Activated CD4-positive, alpha-beta T cell treated with anti-CD3 and anti-CD28 coated beads, Interleukin-2, amount 50 U/mL, for 16 hours (primary cell): ENCODE measurements at places on chromosomes 7 and 10.
A peak's percentile ranks its signal among the peaks of the same experiment; 100 is the strongest.

DNA sequence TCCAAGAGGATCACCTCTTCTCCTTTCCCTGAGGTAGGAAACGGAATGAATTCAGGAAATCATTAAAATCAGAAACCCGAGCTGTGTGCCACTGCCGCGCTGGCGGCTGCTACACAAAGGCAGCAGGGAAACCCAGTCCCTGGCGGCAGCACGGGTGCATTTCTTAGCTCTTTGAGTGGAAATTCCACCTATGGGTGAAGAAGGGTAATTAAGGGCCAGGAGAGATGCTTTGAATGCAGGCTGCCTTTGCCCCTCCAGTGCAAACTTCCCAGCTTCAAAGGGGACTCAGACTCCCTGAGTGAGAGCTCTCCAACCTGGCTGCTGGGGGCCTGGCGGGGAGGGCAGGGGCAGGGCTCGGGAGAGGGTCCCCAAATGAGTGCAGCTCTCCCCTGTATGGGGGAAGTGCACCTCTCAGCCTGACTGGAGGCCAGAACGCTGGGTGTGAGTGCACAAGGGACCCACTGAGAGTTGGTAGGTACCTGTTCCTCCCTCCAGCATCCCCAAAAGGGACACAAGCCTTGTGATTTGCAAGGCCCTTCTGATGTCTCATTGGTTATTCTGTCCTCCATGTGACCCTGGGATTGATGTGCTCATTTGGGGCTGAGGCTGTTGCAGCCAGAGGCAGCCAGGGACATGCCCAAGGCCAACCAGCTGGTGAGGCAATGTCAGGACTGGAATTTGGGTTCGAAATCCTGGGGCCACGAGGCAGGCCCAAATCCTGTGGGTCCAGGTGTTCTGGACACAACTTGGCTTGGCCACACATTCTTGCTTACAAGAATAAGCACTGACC is 16.3 kb upstream of the ZMIZ1 start:
- no peak for DNase-seq

- no peak for DNase-seq
Measured at GRCh38 chr10:70834021-70834420, 18.3 kb downstream of the SGPL1 start.

- DNase-seq: no peak
Measured at GRCh38 chr10:129766611-129767550, 197.2 kb downstream of the EBF3 start.

GRCh38 chr7:77985974-77986339 is 187.4 kb downstream of the PHTF2 start:
- no peak for DNase-seq

- DNase-seq: peak; percentile 40
Measured at GRCh38 chr7:35555934-35556333, 139.0 kb downstream of the HERPUD2 start.

DNA sequence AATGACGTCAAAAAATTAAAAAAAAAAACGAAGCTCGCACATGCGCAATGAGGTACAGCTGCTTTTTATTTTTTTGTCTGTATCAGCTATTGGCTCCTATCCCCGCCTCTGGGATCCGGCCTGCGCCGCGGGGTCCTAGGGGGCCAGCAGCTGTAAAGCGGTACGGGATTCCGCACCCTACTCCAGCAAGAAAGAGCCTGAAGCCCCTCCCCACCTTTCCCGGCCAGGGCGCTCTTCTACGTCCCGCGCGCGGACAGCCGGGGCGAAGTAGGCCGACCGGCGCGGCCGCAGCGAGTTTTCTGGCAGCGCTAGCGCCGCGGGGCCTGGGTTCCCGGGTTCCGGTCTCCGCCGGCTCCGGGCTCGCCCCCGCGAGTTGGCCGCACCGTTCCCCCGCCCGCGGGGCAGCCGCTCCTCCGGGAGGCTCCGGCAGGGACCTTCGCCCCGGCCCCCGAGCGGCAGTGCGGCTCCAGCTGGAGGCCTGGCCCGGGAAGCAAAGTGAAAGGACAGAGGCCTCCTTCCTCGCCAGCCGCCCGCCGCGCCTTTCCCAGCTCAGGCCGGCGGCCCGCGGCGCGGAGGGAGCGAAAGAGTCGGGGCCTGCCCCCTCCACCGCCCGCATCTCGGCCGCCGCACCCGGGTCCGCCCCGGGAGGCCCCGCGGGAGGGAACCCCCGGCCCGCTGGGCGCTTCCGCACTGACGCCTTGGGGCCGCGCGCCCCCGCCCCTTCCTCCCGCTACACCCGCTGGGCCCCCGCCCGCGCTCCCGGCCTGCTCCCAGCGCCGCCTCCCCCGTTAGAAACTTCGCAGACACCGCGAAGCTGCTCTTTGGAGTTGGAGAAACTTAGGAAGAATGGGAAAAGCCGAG is 4.7 kb upstream of the SPAG6 start:
- peak; percentile 64 for DNase-seq

- DNase-seq: no peak
Measured at GRCh38 chr7:50533866-50534265, 31.3 kb downstream of the DDC start.
